ENCODE measurements at places on chromosomes 1 and 21.
A peak's percentile ranks its signal among the peaks of the same experiment; 100 is the strongest.

- DNase-seq, result no peak
Observed at GRCh38 chr1:8055973-8056372, 29.9 kb upstream of the ERRFI1 start.

DNA sequence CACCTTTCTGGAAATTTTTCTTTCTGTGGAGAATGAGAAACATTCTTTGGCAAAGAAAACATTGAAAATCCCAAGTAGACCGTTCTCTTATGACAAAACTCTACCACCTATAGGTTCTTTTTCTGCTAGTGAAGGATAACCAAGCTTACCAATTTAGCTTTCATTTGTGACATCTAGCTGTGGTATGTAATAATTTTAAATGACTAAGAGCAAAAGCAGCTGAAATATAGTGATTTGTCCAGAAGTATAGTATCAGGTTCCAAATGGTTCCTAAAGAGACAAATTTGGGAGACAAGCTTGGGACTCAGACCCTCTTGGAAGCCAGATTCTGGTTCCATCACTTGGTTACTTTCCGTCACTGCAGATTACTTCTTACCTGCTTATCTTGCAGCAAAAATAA lies 24.4 kb downstream of the FUBP1 start:
- no peak for DNase-seq

GRCh38 chr1:68120136-68120791 lies 69.8 kb upstream of the DIRAS3 start:
- DNase-seq, result peak; percentile 74

- no peak for DNase-seq
Observed at GRCh38 chr1:227880342-227880924, 65.0 kb downstream of the PRSS38 start.

GRCh38 chr1:214326406-214326805 lies 45.4 kb downstream of the SMYD2 start:
- no peak for DNase-seq

- DNase-seq, result no peak
Observed at GRCh38 chr1:12179676-12180075, 12.9 kb downstream of the TNFRSF1B start.

GRCh38 chr1:167148421-167148820 lies 54.5 kb downstream of the STYXL2 start:
- DNase-seq, result no peak

DNA sequence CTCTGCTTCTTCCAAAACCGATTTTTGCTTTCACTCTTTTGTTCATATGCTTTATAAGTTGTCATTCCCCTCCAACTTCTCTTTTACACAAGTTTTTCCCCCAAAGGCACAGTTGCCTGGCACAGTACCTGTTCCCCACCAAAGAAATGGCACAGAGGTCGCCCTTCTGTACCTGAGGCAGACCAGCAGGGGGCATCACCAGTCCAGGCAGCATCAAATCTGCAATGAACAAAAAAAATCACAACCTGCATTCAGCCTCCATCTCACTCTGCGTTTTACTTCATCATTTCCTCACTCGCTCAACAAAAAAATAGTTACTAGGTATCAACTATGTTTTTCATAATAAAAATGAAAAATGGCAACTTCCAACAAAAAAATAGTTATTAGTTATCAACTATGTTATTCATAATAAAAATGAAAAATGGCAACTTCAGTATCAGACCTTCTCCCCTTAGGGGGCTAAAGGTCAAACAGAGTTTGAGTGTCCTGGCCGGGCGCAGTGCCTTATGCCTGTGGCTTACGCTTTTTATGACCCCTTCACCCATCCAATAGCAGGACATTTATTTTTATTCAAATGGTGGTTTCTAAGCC lies 4.1 kb downstream of the EIF2D start:
- DNase-seq, result no peak

GRCh38 chr1:67952071-67952470 lies 98.4 kb downstream of the DIRAS3 start:
- DNase-seq, result no peak

DNA sequence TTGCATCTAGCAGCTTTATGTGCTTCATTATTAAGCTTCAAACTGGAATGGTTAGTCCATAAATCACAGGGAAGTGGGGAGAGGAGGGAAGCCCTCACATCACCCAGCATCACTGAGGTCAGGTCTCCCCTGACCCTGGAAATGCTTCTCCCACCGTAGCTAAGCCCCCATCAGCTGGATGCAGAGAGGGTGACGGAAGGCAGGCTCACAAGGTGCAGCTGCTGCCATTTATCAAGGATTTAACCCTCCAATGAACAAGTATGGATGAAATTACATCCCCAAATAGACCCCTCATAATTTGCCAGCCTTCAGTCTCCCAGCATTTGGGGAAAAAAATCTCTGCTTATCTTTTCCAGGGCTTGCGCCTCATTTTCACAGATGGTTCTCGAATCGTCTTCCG lies 60.8 kb downstream of the PGM1 start:
- DNase-seq, result no peak

Data from HFF-Myc (cell line).